Osteoblast (primary cell): ENCODE measurements at places on chromosomes 2 and 18. TPM values are rescaled to one million over a fixed set of nuclear protein-coding genes. Genes with fewer than 3 reads are reported as not detected.

The HRH4 gene
- total RNA-seq: under 0.01 TPM in 2 replicates

The STPG4 gene
- 0.59 and 0.72 TPM in 2 replicates for total RNA-seq

The ANKRD30BL gene
- total RNA-seq: 0.29 TPM in 1 of 2 replicates, not detected in the other

The RND3 gene
- total RNA-seq: 241 and 298 TPM in 2 replicates

The DNAJC5G gene
- total RNA-seq: not detected in 2 replicates

The REEP1 gene
- 0.36 TPM in 1 of 2 replicates, not detected in the other for total RNA-seq

The FBLN7 gene
- total RNA-seq: 5.3 and 5.8 TPM in 2 replicates

The L3MBTL4 gene
- total RNA-seq: 0.36 and 0.88 TPM in 2 replicates

The TXNL4A gene
- 53.6 and 54.6 TPM in 2 replicates for total RNA-seq

The PPP1R1C gene
- 0.29 and 0.36 TPM in 2 replicates for total RNA-seq

The KLHL41 gene
- 1.1 and 1.2 TPM in 2 replicates for total RNA-seq

The DLX1 gene
- total RNA-seq: 1.8 and 2.4 TPM in 2 replicates

The TBR1 gene
- under 0.01 TPM in 1 of 2 replicates, not detected in the other for total RNA-seq

The VSNL1 gene
- total RNA-seq: 0.29 and 0.36 TPM in 2 replicates

The TP53I3 gene
- 59.4 and 79.3 TPM in 2 replicates for total RNA-seq
